ENCODE measurements at places on chromosomes 1 and 21.

DNA sequence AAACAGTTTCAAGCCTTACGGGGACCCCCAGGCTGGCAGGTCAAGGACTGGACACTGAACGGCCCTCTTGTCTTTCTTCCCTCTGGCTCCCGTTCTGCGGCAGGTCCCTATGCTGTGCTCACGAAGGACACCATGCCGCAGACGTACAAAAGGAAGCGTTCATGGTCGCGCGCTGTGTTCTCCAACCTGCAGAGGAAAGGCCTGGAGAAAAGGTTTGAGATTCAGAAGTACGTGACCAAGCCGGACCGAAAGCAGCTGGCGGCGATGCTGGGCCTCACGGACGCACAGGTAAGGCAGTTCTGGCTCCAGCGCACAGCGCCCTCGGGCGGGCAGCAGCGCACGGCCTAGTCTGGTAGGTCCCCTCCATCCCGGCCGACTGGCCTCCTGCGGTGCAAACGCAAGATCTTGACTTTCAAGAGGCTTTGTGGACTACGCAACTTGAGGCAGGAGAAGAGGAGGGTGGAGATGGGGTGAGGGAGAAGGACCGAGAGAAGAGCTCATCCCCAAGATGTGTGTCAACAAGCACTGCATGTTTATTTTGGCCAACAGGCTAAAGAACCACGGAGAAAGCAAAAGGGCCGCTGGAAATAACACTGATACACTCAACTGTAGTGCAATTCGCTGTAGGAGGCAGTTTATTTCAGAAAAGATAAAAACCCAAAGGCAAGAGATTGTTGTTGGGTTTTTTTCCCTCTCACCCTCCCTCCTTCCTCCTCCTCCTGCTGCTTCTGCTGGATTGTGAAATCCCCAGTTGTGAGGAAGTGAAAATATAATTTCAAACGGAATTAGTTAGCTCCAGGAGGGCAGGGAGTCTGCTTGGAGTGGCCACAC lies 3.0 kb downstream of the HLX start:
- DNase-seq: no peak

DNA sequence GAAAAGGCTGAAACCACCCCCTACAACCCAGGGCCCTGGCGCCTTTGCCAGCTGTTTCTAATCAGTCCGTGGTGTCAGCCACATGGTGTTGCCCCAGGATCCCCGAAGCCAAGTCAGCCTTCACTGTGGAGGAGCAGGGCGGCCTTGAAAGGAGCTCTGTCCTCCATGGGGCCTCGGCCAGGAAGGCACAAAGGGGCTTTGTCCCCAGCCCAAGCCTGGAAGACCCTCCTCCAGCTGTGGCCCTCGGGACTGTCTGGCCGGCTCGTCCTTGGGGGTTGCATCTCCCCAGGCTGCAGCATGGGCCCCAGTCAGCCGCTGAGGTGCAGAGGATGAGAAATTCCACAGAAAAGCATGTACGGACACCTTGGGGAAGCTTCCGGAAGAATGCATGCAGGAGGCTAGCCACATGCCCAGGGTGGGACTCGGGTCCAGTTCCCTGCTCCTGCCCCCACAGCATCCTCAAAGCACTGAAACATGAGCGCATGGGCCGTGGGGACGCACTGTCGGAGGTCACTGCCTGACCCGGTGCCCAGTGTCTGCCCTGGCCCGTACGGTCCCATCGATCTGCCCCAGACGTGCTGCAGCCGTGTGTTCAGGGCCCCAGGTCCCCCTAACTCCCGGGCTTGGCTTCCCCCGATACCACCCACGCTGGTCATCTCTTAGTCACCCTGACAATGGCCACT lies 38.6 kb upstream of the POFUT2 start:
- DNase-seq: no peak

- DNase-seq: no peak
Observed at GRCh38 chr1:173954179-173954578, 37.1 kb upstream of the SERPINC1 start.

- no peak for DNase-seq
Observed at GRCh38 chr1:3959361-3959760, 59.3 kb upstream of the C1orf174 start.

DNA sequence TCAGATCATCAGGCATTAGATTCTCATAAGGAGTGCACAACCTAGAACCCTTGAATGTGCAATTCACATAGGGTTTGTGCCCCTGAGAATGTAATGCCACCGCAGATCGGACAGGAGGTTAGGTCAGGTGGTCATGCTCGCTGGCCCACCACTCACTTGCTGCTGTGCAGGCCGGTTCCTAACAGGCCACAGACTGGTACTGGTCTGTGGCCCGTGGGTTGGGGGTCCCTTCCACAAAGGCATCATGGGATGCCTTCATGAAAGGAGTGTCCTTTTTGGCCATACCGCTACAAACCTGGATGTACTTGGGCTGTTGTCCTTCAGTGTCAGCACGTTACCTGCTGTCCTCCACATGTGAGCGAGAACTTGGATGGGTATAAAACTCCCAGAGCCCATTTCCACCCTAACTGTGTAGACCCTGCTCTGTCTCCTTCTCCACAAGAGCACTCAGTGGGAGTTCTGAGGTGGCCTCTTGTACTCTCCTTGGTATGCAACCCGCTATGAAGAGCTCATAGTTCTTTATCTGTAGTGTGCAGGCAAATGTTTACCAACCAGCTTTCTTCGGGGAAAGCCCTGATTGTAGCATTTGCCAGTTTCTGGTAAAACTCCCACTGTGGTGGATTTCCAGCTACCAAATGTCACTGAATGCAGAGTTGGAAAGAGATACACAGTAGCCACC lies 41.7 kb upstream of the SLC19A1 start:
- no peak for DNase-seq
